ENCODE measurements at places on chromosomes 3 and 15.

- H3K4me3 ChIP-seq, result no peak overlapping the region
- DNase-seq, result no peak
- H3K27ac ChIP-seq, result no peak overlapping the region
- H3K4me1 ChIP-seq, result no peaks in the 10 kb centered on the region
- H3K27me3 ChIP-seq, result no peaks in the 10 kb centered on the region
These were observed 130.8 kb downstream of the VPS8 start for GRCh38 chr3:184942735-184943134.

DNA sequence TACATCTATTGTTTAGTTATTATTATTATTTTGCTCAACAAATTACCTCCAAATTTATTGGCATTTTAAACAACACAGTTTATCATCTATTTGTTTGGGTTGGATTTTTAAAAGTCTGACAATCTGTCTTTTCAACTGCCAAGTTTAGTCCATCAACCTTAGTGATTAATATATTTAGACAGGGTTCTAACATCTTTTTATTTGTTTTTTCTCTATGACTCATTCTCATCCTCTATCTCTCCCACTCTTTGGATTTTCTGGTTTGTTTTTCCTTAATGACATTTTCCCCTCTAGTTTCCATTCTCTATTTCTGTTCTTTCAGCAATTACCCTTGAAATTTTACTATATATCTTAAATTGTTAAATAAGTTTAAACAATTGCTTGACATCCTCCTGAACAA, 41.9 kb downstream of the EMC4 start:
- peak overlapping the region; percentile 6 for H3K27ac ChIP-seq
- no peak overlapping the region for H3K4me3 ChIP-seq
- H3K27me3 ChIP-seq, result no peaks in the 10 kb centered on the region
- peaks cover 22% of the 10 kb centered on the region for H3K4me1 ChIP-seq
- DNase-seq, result no peak
- H3K36me3 ChIP-seq, result peaks cover 13% of the 10 kb centered on the region

DNA sequence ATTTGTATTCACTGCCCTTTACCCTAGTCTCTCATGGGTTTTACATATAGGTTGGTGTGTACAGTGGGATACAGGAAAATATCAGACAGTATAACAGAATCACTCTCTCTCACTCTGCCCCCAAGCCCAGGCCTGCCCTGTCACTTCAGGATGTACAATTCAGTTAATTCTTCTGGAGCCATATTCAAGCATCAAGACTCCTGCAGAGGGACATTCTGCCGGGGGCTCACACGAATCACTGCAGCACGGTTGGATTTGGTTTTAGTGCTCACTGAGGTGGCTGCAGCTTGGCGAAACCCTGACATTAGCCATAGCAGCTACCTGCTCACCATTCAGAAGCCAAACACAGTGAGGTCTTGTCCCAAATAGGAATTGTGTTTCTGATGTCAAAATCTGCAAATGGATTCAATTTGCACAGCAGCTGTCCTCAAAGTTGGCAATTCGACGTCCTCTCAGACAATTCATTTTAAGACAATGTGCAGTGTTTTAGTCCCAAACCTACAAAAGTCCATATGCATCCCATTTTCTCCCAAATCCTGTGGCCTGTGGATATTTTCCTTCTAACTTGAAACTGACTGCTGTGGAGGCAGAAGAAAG, 82.9 kb downstream of the CHSY1 start:
- no peak for DNase-seq
- H3K36me3 ChIP-seq, result peaks cover 19% of the 10 kb centered on the region
- peak overlapping the region; percentile 88 for H3K27ac ChIP-seq
- no peak overlapping the region for H3K4me3 ChIP-seq
- H3K4me1 ChIP-seq, result peaks cover 23% of the 10 kb centered on the region

- peaks cover 11% of the 10 kb centered on the region for H3K27me3 ChIP-seq
- no peaks in the 10 kb centered on the region for H3K4me1 ChIP-seq
- no peak overlapping the region for H3K27ac ChIP-seq
- no peaks in the 10 kb centered on the region for H3K36me3 ChIP-seq
- no peak overlapping the region for H3K4me3 ChIP-seq
These were observed 122.9 kb downstream of the RORA start for GRCh38 chr15:61106044-61106834.

- H3K4me3 ChIP-seq, result no peak overlapping the region
- H3K4me1 ChIP-seq, result peaks cover 10% of the 10 kb centered on the region
- H3K27me3 ChIP-seq, result no peaks in the 10 kb centered on the region
- peaks cover 81% of the 10 kb centered on the region for H3K36me3 ChIP-seq
These were observed 15.1 kb downstream of the MTHFS start for GRCh38 chr15:79881668-79882067.

Data from activated naive CD8-positive, alpha-beta T cell treated with anti-CD3 and anti-CD28 coated beads for 36 hours (primary cell).